SK-N-SH (cell line): ENCODE measurements at places on chromosomes 6 and 20.

DNA sequence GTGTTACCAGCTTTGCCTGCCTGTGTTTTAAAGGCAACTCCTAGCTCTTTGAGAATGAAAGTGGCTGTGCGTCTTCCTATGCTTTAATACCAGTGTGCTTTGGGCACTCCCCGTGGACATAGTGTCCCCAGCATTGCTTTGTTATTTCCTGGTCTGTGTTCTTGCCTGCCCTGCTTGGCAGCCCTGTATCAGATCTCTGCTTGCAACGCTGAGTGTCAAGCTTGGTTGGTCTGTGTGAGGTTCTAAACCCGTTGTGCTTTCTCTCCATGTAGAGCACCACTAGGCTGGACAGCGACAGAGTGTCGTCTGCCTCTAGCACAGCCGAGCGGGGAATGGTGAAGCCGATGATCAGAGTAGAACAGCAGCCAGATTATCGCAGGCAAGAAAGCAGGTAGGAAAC lies 80.2 kb downstream of the AFDN start:
- peak; percentile 62 for DNase-seq

- DNase-seq: no peak
Observed at GRCh38 chr20:50538276-50538675, 28.1 kb downstream of the PTPN1 start.

DNA sequence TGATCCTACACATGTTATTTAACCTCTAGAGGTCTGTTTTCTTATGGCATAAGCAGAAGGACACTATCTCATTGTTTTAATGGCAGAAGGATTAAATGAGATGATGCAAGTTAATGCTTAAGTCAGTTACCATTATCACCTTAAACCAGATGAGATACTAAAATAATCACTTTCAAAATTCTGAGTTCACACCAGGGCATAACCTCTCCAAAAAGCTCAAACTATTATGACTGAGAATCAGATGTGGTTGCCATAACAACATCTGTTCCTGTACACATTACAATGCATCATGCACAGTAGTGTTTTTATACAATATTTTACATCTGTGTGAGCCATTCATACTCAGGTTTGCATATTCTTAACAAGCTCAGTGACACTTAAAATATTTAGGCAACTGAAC lies 10.2 kb downstream of the ADNP start:
- no peak for DNase-seq

- no peak for DNase-seq
Observed at GRCh38 chr6:154249499-154250298, 106.9 kb downstream of the IPCEF1 start.

- DNase-seq: peak; percentile 38
Observed at GRCh38 chr6:33073431-33073871, at the start of gene HLA-DPA1. TSS of gene HLA-DPA1 (minus strand) at chr6:33073649.

DNA sequence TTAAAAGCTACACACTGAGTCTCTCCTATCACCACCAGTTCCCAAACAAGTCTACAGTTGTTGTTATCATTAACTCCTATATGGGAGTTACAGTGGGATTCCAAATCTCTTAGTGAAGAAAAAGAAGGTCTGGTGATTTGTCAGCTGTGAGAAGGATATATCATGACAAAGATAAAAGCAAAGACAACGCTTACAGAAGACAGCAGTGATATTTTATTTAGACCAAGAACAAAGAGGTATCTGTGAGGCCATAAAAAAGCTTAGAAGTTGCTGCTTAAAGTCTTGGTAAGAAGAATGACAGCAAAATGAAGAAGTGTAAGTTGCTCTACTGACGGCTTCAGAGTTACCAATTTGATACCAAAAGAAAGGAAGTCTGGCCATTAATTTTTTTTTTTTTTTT lies 47.2 kb downstream of the CHD6 start:
- DNase-seq: no peak

DNA sequence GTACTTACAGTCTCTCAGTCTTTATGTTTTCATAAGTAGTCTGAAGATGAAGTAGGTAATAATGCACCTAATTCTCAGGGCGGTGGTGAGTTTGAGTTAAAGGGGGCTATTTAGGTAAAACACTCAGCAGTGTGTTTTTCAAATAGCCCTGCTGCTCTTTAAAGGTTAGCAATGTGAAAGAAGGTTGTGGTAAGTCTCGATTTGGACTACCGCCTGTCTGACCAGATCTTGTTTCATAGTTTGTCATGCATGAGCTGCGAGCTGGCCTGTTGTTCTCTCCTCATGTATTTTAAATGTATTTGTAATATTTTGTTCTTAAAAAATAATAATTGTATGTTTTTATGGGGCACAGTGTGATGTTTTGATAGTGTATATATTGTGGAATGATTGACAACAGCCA lies 340.2 kb downstream of the DHX35 start:
- DNase-seq: no peak

- DNase-seq: no peak
Observed at GRCh38 chr6:12818324-12818723, 101.8 kb downstream of the PHACTR1 start.

DNA sequence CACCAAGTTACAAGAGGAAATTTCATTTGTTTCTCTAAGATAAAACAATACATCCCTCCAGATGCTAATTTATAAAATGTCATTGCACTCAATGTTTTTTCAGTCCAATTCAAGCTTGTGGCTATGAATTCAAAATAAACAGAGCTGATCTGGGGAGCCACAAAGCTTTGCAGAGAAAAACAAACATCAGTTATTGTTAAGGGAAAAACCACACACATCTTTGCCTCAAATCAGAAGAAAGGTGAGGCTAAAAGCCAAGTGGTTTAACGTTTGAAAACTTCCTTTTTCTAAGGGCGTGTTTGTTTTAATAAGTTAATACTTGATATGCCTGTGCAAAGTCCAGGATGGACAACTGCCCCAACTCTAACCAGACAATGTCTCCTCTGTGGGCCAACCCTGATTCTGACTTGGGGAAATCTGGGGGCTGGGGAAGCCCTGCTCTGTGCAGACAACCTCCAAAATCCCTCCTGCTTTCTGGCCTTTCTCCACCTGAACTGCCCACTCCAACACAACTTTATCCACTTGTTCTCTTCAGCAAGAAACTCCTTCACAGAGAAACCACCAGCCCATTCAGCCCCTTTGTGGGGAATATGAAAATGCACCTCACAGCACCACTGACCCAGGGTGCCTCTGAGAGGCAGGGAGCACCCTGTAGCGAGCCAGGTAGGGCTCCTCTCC lies 44.6 kb upstream of the NT5E start:
- no peak for DNase-seq

GRCh38 chr20:4153251-4153650 lies 137.9 kb upstream of the RNF24 start:
- no peak for DNase-seq

DNA sequence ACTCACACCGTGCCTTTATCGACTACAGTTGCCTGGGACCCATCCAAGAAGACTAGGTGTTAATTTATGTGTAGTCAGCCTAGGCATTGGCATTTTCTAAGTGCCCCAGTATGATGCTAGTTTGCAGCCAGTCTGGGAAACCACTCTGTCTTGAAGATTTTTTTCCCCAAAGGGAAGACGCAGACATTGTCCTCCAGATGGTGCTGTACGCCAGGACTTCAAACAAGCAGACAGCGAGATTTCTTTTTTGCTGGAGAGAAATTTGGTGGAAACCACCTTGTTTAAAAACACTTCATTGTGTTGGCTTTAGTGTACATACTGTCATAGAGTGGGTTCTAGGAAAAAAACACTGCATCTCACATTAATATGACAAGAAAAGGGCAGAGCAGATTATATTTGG lies 30.0 kb downstream of the ALDH5A1 start:
- DNase-seq: peak; percentile 43

DNA sequence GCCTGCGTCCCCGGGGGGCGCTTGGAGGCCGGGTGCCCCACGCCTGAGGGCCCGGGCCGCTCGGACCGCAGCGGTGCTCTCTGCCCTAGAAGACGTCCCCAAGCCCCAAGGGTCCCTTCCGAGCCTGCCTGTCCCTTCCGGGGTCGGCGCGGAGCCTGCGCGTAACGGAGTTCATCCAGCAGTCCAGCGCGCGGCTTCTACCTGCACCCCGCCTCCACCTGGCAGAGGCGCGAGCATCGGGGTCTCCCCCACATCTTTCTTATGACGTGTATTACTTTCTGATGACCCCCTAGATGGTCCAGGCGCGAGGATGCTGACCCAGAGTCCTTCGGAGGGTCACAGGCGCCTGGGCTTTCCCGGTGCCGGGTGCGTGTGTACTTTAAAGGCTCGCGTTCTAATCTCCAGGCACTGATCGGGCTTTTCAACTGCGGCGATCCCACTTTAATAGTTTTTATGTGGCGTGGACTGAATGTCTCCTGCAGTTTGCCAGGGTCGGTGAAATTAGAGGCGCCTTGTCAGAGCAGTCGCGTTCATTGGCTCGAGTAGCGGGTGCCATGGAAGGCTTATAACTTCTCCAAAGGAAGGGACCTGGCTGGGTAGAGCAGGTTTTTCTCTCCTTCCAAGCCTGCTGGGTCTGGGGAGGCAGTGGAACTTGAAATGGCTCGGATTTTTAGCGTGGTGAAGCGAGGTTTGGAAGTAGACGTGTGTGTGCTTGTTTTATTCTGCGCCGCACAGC lies 912 bp downstream of the EYA4 start:
- DNase-seq: peak; percentile 25

DNA sequence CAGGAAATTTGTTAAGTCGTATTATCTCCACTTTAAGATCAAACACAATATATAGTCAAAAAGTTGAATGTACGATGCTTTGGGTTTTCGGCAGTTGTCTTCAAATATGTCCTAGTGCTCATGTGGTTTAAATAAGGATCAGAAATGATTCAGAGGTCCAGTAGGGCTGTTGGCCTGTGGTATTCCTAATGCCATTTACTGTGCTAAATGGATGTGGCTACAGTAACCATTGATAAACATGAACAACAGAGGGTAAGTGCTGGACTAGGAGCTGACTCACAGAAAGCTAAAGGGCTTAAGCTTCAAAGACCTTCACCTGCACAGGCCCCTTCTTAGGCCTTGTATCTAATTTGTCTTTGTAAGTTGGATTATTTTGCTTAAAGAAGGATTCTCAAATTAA lies 80.5 kb upstream of the TPD52L1 start:
- no peak for DNase-seq
